ENCODE measurements at places on chromosomes 5 and 9.

- DNase-seq, result no peak
Measured at GRCh38 chr5:159836691-159837090, 79.6 kb upstream of the ADRA1B start.

GRCh38 chr5:110324876-110325275, 401.6 kb downstream of the TMEM232 start:
- no peak for DNase-seq

DNA sequence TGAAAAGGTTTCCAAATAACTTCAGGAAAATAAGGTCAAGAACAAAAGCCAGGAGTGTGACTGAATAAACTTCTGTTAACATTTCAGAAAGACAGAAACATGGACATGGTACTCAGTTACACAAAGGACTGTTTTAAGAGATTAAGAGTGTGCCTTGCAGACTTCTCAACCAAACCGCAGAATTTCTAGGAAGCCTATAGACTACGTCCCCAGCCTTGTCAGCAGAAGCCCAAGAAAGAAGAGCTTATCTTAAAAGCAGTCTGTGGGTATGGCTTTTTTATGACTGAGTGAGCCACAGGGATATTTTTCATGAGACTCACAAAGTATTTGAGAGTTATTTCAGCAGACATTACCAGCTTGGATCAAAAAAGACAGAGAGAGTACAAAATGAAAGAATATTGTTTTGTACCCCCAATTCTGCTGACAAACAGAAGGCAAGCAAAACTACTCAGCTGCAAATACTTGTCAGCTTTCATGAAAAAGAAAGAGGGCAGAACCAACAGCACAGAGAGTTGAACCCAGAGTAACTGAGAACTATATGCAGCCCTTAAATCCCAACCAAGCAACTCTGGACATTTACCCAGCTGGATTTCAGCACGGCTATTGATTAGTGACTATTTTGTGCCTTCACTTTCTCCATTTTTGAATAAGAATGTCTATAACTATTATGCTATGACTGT, 711.0 kb upstream of the CTNND2 start:
- no peak for DNase-seq

GRCh38 chr5:145574889-145575573, 260.1 kb downstream of the PRELID2 start:
- no peak for DNase-seq

GRCh38 chr9:2725126-2725525, 7.8 kb downstream of the KCNV2 start:
- DNase-seq, result no peak

GRCh38 chr5:157613385-157614245, 38.0 kb upstream of the ADAM19 start:
- DNase-seq, result no peak

DNA sequence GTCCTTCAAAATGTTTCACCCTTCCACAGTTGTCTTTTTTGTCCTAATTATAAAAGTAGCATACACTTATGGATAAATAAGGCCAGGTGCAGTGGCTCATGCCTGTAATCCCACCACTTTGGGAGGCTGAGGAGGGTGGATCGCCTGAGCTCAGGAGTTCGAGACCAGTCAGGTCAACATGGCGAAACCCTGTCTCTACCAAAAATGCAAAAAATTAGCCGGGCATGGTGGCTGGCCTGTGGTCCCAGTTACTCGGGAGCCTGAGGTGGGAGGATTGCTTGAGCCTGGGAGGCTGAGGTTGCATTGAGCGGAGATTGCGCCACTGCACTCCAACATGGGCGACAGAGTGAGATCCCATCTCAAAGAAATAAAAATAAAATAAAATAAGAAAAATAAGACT, 1.6 kb downstream of the C5orf52 start:
- no peak for DNase-seq

DNA sequence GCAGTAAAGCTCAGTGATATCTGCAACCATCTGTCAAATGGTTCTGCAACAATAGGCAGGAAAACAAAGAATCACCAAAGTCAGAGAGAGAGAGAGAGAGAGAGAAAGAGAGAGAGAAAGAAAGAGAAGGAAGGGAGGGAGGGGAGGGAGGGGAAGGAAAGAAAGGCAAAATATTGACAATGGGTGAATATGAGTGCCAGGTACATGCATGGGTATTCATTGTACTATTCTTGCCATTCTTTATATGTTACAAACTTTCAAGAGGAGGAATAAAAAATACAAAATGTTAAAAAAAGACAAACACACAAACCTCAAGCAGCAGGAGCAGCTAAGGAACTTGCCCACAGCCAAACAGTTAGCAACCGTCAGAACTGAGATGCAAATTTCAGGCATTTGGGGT, 350.8 kb upstream of the RFX3 start:
- no peak for DNase-seq

DNA sequence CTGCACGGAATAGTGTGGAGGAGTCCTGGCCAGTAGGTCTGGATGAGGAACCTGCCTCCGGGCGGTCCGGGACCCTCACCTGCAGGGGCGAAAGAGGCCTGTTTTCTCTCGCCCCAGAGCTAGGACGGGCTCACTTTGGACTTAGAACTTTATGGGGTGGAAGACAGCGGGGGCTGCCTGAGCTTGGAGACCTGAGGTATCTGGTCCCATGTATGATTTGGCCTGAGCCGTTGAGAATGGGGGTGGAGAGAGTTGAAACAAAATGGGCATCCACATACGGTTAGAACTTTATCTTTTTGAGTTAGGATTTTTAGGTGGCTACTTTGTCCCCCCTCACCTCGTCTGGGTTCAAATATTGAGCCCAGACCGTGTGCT, 681 bp upstream of the ETF1 start:
- no peak for DNase-seq

Data from AG04449 (cell line).